Mesenteric fat pad (tissue), 1 donor: ENCODE measurements at places on chromosomes 16 and 17.
A peak's percentile ranks its signal among the peaks of the same experiment; 100 is the strongest.

- no peak for DNase-seq
These were observed 259.9 kb upstream of the IRX3 start for GRCh38 chr16:54546521-54546920.

DNA sequence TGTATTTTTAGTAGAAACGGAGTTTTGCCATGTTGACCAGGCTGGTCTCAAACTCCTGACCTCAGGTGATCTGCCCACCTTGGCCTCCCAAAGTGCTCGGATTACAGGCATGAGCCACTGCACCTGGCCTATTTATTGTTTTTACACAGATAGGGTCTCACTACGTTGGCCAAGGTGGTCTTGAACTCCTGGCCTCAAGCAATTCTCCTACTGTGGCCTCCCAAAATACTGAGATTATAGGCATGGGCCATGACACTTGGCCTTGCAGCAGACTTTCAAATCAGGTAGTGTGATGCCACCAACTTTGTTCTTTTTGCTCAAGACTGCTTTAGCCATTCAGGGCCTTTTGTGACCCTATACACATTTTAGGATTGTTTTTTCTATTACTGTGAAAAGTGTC lies 61.7 kb upstream of the INTS2 start:
- no peak for DNase-seq

- DNase-seq = peak; percentile 89
These were observed at the start of gene MAPK7 for GRCh38 chr17:19378416-19379360. TSS of gene MAPK7 (plus strand) at chr17:19378498. CDS start at chr17:19378901, 403 bp downstream.

DNA sequence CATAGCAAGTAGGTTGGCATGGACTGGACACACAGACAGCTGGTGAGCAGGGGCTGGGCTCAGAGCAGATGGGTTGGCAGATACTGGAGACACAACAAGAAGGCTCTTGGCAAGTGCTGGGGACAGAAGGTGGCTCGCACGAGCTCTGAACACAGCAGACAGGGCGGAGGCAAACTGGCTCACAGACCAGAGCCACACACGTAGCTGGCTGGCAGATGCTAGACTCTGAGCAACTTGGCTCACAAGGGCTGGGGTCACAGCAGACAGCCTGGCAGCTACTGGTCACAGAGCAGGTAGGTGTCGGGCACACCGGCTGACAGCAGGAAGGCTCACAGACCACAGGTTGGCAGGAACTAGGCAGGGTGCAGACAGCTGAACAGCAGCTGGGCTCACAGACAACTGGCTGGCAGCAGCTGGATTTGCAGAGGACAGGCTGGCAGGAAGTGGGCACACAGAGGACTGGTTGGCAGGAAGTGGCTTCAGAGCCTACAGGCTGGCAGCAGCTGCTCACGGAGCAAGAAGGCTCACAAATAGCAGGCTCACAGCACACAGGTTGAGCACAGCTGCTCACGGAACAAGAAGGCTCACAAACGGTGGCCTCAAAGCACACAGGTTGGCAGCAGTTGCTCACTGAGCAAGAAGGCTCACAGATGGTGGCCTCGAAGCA lies 725 bp downstream of the KRTAP16-1 start:
- DNase-seq = peak; percentile 89

GRCh38 chr16:88403794-88404581 lies 21.2 kb downstream of the ZNF469 start:
- no peak for DNase-seq

- DNase-seq = no peak
These were observed 5.5 kb downstream of the TMEM132E start for GRCh38 chr17:34584805-34585416.
